ENCODE measurements at places on chromosomes 5 and 9.

DNA sequence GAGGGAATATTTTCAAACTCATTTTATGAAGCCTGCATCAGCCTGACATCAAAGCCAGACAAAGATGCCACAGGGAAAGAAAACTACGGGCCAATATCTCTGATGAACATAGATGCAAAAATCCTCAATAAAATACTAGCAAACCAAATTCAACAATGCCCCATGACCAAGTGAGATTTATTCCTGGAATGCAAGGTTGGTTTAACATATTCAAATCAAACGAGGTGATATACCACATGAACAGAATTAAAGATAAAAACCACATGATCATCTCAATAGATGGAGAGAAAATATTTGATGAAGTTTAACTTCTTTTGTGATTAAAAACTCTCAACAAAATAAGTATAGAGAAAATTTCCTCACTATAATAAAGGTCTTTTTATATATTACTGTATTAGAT, 792.0 kb upstream of the ZNF608 start:
- DNase-seq: no peak

GRCh38 chr9:87537625-87538024, 40.0 kb downstream of the DAPK1 start:
- DNase-seq: no peak

DNA sequence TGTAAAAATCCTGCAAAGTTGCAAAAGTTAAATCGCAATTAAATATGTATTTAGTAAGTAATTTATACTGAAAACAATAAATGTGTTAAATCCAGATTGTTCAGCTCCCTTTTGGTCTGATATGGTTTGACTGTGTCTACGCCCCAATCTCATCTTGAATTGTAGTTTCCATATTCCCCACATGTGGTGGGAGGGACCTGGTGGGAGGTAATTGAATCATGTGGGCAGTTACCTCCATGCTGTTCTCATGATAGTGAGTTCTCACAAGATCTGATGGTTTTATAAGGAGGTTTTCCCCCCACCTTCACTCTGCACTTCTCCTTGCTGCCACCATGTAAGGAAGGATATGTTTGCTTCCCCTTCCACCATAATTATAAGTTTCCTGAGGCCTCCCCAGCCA, 140.0 kb downstream of the CDH6 start:
- DNase-seq: no peak

GRCh38 chr9:112341730-112342129, 8.3 kb upstream of the PTBP3 start:
- DNase-seq: no peak
